ENCODE measurements at places on chromosomes 5 and 9.
A peak's percentile ranks its signal among the peaks of the same experiment; 100 is the strongest.

GRCh38 chr9:126421567-126422428 lies 95.2 kb downstream of the MVB12B start:
- DNase-seq: no peak

DNA sequence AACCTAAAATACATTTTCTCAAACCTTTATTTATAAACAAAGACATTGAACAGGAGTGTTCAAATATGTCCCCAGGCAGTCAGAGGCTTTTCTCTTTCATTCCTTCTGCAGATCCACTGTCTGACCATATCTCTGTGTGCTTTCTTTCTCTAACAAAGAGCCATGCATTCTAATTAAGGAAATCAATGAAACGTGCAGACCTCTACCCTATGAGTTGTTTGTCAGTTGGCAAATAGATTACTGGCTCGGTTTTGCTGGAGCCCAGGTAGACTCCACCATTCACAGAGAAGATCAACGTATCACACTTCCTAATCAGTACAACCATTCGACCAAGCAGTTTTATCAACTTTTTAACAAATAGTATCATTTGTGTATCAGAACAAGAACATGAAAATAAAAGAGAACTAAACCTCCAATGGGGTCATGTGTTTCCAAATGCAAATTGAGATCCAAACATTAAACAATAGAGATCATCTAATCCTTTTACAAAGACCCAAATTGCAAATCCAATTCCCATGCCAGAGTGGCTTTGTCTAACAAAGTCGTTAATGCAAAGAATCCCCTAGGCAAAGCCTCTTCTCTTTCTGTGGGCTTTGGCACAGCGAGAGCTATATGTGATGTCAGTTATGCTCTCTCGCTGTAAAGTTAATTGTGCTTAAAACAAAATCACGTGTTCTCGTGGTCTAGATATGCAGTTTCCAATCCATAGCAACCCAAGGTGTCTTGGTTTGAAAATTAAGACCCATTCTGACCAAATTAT lies 16.8 kb downstream of the KLF4 start:
- no peak for DNase-seq

- no peak for DNase-seq
Observed at GRCh38 chr9:133979273-133979920, 12.7 kb downstream of the VAV2 start.

GRCh38 chr9:86445671-86446070 lies 91.5 kb upstream of the TUT7 start:
- DNase-seq: no peak

DNA sequence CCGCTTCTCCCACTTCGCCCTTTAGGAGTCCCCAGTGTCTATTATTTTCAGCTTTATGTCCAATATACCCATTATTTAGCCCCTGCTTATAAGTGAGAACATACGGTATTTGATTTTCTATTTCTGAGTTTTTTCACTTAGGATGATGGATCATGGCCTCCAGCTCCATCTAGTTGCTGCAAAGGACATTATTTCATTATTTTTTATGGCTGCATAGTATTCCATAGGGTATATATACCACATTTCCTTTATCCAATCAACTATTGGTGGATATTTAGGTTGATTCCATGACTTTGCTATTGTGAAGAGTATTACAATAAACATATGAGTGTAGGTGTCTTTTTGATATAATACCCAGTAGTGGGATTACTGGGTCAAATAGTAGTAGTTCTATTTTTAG lies 162.9 kb downstream of the FER start:
- no peak for DNase-seq

DNA sequence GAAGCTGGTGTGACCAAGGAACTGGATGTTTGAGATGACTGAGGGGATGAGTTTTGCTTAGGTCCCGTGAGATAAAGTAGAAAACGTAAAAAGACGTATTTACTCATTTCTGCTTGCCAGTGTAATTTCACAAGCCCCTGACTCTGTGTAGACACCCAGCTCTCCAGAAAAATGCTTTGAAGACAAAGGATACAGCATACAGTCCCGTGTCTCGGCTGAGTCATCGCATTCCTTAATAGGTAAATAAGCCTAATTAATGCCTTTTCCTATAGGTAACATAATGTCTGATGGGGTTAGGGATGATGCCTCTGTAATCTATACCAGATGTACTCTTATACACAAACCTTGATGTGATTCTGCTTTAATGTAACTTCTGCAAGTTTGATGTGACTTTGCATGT lies 20.2 kb downstream of the S100Z start:
- DNase-seq: no peak

- DNase-seq: no peak
Observed at GRCh38 chr9:112378328-112379176, 1.4 kb upstream of the HSDL2 start.

GRCh38 chr5:173868096-173868880 lies 19.9 kb upstream of the CPEB4 start:
- no peak for DNase-seq

DNA sequence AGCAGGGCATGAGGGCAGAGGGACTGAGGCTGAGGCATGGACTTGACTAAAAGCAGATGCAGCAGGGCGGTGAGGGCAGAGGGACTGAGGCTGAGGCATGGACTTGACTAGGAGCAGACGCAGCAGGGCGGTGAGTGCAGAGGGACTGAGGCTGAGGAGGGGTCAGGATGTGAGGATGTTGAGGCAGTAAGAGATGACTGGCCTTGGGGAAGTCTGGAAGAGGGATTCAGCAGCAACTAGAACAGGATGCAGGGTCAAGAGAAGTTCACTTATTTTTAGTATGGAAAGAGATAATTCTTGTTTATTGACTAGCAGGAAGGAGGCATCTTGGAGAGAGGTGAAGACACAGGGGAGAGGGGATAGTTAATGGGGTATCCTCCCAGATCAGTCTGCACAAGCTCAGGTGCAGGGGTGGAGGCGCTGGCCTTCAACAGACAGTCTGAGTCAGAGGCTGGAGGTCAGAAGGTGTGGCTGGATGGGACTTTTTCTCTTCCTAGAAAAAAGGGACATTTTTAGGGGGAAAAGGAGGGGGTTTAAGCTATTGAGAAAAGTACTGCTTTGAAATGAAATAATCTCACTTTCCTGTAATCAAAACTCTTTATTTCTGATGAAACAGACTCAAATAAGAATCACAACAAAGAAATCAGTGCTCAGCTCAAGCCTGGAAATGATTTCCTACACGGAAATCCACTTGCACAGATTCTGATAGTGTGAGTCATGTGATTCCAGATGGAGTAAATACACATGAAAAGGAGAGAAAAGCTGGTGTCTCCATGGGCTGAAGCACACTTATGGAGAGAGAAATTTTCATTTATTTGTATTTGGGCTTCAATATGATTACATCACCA lies 130.9 kb downstream of the PALM2AKAP2 start:
- peak; percentile 62 for DNase-seq

DNA sequence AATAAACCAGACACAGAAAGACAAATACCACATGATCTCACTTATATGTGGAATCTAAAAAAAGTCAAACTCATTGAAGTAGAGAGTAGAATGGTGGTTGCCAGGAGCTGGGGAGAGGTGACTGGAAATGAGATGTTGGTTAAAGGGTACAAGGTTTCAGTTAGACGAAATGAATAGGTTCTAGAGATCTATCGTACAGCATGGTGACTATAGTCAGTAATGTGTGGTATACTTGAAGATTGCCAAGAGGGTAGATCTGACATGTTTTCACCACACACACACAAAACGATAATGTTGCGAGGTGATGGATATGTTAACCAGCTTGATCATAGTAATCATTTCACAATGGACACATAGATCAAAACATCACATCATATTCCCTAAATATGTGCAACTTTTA lies 46.4 kb downstream of the FGF1 start:
- DNase-seq: no peak

DNA sequence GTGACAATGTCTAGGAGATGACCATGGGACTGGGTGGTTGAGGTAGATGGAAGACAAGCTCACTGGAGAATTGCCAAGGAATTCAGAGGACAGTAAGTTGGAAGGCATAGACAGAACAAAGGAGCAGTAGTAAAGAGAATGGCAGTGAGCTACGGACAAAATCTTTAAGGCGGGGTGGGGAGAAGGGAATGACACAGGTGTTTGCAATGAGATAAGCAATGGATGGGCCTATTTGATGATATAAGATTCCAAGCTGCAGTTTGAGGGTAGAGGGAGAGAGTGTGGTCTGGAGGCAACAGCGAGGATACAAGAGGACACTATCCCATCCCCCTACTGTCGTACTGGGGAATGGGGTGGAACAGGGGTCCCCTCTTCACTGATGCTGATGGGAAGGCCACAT lies 14.4 kb downstream of the PTTG1 start:
- DNase-seq: no peak

DNA sequence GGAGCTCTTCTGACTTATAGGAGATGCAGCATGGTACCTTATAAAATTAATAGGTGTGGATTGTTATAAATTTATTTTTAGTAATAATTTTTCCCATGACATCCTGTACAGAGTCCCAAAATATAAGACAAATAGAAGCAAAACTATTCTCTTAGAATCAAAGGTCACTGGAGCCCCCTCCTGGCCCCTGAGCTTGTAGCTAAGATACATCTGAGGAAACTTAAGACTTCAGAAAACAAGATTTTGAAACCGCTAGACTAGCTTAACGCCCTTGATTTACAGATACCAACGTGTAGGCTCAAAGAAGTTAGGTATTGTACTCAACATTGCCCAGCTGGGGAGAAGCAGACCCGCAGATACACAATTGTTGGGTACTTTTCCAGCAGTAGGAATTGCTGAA lies 45.7 kb upstream of the KCNN2 start:
- no peak for DNase-seq

- DNase-seq: no peak
Observed at GRCh38 chr5:36655161-36655560, 48.8 kb downstream of the SLC1A3 start.

- DNase-seq: no peak
Observed at GRCh38 chr9:34566972-34567371, 22.6 kb downstream of the CNTFR start.

DNA sequence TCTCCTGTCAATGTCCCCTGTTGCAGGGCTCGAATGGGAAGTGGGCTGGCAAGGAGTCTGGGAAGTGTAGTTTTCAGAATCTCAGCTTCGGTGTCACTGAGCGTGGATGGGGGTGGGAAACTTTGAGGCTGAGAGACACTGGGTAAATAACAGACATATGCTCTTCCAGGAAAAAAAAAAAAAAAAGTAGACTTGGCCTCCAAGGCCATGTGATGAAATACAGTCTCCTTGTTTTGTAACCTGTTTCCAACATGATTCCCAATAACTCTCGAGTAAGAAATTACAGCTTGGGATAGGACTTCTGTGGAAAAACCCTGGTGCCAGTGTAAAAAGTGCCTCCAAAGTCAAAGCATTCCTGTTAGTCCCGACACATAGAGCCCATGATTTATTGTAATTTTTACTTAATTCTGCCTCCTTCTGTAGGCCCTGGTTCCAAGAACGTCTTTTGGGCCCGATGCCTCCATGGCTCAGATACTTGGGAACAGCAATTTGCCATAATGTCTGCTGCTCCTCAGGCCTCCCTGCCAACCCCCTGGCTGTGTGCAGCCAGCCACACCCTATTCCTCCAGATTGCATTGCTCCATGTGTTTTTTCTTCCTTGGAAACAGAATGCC lies 119.5 kb upstream of the TNC start:
- DNase-seq: no peak

DNA sequence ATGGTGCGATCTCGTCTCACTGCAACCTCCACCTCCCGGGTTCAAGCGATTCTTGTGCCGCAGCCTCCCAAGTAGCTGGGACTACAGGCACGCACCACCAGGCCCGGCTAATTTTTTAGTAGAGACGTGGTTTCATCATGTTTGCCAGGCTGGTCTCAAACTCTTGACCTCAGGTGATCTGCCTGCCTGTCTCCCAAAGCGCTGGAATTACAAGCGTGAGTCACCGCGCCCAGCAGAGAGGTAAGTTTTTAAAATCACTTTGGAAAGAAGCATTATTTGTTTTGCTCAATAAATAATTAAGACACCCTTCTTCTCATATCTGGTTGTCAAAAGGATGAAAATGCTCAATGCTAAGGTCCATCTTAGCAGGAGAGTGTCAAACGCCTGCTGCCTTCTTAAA lies 48.5 kb upstream of the STXBP1 start:
- no peak for DNase-seq

DNA sequence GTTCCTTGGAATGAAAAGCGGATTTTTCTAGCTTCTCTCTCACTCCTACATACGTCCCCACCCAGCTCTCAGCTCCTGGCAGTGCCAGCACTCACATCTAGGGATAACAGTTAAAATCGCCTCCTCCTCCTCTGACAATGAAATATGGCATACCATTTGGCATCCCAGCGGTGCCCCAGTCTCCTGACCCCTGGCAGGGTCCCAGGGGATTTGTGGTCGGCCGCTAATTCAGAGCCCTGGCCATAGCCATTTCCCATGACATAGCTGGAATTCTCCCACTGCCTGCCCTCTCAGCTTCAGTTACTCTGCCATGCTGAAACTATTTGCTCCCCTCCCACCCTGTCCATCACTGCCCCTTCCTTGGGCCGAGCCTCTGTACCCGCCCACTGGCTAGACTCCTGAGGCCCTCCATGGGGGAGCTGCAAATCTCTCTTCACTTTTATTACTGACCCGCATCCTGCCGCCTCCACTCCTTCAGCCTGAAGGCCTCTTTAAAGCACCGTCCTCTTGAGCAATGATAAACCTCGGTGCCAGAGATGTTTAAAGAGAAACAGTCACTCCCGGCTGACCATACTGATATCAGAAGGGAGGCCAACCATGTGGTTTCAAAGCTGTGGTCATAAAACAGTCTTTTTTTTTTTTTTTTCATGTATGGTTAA lies 139.8 kb downstream of the SLIT3 start:
- peak; percentile 73 for DNase-seq

DNA sequence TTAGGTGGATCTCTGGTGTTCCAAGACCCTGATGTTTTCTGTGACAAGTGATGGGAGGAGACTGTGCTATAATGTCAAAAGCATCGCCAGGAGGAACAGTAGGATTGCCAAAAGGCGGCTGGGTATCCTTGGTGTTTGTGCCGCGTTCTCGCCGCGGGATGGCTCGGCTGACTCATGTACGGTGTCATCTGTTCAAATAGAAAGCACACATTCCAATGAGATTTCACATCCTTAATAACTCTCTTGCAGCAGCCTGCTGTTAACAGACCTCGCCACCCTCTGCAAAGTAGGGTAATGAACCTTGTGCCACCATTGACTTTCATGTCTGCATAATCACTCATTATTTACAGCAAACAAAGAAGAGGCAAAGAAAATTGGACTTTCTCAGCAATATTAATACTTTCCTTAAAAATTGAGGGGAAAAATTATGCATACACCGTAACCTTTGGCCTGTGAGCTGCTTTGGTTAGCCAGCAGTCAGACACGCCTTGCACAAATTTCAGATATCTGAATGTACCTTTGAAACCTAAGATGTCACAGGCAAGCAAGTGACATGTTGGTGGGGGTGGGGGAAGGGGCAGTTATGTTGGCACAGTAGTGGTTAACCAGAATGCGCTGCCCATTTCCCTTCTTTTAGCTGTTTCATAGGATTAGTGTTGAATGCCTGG lies 289.4 kb downstream of the EFNA5 start:
- peak; percentile 26 for DNase-seq

- no peak for DNase-seq
Observed at GRCh38 chr9:98134702-98135557, 15.9 kb upstream of the TRIM14 start.

GRCh38 chr5:5456858-5457257 lies 34.4 kb downstream of the ICE1 start:
- DNase-seq: no peak

Measured in amniotic stem cell (primary cell).